ENCODE measurements at places on chromosomes 2 and 18.

DNA sequence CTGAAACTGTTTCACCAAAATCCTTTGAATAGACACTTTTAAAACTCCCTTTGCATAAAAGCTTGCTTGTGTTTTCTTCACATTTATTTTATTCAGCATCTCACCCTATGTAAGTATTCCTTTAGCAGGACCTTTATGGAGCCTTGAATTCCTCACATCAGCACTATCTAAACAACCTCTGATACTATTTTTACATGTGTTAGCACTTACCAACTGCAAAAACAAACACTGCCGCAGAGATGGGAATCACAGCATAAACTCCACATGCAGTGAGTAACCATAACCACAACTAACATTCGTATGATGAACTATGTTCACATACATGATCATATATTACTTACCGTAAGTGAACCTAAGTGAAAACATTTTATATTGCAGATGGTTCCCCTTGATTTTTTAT lies 15.4 kb downstream of the FBXO15 start:
- DNase-seq, result no peak

- no peak for DNase-seq
These were observed 925.5 kb downstream of the SLC4A3 start for GRCh38 chr2:220552790-220553535.

- DNase-seq, result no peak
These were observed 116.7 kb downstream of the DSC3 start for GRCh38 chr18:30925795-30926194.

DNA sequence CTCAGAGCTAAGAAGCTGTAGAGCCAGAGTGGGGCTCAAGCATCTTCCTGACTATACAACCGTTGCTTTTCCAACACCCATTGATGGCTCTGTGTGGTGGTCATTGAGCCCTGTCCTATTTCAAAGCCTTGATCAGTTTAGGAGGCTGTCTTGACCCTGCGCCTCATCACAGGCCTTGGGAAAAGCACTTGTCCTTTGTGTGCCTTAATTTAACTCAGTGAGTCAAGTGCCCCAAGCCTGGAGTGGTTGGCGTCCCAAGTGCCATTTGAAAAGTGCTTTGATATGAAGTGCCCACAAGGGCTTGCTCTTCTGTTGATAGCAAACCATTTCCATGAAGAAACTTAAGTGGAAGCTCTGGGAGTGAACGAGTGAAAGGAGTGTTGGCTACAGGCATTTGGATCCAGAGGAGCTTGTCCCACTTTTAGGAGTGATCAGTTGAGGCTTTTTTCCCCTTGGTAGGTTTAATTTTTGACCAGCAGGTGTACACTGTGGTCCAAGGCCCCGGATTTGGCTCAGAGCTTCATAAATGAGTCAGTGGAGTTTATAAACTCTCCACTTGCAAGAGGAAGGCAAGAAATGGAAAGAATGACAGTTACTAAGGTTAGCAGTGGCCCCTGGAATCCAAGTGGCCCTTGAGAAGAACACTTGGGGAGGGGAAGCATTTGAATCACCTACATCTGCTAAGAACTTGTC lies 50.3 kb downstream of the ACTR2 start:
- no peak for DNase-seq

DNA sequence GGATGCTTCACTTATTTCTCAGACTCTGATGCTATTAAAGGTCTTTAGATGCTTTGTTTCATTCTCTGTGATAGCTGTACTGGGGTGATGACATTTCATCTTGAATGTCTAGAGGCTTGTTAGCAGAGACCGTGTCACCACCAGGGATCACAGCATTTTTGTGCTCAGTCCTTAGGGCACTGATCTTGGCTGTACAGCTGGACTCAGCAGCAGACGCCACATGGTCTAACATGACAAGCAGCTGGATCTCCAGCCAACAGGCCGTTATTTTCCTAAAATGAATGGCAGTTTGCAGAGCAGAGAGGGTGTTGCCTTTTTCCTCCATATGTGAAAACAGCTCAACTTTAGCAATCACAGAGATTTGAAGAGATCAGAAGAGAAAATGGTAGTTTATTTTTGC lies 491.8 kb downstream of the CDH2 start:
- DNase-seq, result no peak

DNA sequence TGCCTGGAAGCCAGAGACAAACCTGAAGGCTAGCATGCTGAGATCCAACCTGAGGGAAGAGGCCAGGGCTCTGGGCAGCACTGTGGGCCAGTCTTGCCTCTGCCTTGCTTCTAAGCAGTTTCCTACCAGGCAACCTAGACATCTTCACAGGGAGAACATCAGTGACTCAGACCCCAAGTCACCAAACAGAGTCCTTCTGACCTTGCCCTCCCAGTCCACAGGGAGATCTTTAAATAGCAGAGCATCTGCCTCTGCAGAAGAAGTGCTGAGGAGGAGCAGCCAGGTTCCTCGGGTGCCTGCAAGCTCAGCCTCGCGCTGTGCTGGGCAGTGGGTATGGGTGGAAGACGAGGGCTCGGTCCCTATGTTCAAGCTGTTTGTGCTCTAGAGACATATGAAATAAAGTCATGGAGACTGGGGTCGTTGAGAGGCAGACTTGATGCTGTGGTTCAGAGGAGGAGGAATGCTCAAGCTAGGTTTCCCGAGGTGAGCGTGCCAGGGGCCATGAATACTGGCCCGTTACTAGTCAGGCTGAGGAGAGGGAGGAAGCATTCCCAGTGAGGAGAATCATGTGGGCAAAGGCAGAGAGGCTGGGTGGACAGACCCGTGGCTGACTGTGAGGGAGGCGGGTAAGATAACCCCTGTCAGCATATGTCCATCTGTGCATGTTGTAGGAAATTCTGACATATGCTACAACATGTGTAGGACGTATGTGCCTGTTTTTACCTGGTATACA lies 66.5 kb downstream of the BOLA3 start:
- DNase-seq, result no peak

GRCh38 chr2:239323447-239323846 lies 77.4 kb downstream of the HDAC4 start:
- DNase-seq, result no peak

DNA sequence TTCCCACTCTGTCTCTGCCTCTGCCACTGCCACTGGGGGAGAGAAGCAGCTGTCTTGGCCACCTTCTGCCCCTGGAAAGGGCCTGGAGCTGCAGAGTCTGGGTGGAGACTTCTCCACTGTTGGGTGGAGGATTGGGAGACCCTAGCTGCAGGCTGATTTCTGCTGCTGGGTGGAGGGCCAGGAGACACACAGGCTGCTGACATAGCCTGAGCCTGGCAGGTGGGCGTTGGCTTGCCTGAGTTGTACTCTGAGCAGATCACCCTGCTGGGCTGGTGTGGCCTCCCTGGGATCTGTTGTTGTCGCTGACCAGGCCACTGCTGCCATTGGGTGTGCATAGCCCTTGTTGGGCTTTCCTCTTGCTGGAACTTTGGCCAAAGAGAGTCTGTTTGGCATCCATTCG lies 64.3 kb downstream of the ARHGEF4 start:
- DNase-seq, result no peak

DNA sequence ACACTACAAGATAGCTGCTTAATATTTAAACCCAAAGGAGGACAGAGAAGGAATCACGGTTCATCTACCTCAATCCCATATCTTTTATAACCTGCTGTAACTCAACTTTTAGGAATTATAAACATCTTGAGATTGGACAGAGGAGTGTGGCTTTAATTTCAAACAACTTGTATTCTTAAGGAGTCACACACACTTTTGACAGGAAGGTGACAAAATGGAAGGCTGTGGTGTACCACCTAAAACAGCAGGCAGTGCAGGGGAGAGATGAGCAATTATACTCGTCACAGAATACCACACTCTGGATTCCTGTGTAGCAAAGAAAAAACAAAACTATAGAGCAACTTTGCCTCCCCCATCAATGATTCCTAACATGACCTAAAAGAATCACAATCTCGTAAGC lies 194.8 kb downstream of the ZEB2 start:
- DNase-seq, result peak; percentile 50

- no peak for DNase-seq
These were observed 30.2 kb upstream of the CABYR start for GRCh38 chr18:24108641-24109040.

- DNase-seq, result peak; percentile 60
These were observed 1.6 kb upstream of the PSTPIP2 start for GRCh38 chr18:46073474-46074331.
